T-helper 2 cell (primary cell): ENCODE measurements at places on chromosomes 5 and 9.

DNA sequence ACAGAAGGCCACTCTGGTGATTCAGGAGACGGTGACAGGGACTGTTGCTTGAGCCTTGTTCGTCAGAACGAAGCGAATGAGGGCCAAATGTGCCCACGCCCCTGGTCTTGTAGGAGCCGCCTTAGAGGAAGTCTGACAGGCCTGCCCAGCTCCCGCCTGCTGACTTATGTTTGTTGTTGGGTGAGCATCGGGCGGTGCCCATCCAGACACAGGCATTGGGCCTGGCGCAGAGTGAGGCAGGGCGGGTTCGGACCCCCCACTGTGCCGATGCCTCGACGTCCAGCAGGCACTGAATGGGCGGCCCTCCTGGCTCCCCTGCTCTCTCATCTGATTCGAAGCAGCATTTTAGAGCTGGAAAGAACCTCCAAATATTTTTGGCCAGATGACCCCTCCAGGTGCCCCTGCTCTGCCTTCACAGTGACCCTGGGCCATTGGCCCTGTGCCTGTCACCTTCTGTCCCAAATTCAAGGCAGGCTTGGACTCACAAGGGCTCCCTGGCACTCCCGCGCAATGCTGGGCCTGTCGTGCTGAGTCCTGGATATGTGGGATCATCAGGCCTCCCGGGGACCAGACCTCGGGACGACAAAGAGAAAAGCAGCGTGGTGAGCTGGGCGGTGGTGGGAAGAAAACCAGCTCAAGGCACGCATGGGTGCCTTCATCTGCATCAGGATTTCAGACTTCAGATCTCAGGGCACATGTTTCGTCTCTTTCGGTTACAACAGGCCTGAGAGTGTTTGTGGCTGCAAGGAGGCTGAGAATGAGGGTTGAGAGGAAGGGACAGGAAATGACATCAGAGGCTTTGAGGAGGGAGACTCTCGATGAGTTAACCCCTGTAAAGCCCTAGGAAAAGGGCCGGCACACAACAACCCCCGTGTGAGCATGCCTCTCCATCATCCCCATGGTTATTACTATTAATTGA, 37.1 kb upstream of the OLFM1 start:
- DNase-seq: no peak

DNA sequence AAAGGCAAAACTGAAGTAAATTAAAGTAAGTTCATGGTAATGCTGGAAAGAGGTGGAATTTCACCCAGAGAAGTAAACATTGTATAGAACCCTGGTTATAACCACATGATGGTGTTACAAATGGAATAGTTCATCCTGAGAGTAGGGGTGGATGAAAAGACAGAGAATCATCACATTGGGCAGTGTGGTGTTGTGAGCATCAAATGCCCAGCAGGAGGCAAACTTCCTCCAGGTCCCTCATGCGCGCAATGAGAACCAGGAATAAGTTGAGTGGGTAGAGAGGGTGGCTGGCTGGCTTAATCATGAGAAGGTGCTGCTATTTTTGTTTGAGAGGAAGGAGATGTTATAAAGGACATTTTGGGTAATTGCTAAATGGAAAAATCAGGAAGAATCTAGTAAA, 163.3 kb upstream of the HMHB1 start:
- peak; percentile 11 for DNase-seq

GRCh38 chr5:40618926-40619325, 60.8 kb upstream of the PTGER4 start:
- DNase-seq: no peak

DNA sequence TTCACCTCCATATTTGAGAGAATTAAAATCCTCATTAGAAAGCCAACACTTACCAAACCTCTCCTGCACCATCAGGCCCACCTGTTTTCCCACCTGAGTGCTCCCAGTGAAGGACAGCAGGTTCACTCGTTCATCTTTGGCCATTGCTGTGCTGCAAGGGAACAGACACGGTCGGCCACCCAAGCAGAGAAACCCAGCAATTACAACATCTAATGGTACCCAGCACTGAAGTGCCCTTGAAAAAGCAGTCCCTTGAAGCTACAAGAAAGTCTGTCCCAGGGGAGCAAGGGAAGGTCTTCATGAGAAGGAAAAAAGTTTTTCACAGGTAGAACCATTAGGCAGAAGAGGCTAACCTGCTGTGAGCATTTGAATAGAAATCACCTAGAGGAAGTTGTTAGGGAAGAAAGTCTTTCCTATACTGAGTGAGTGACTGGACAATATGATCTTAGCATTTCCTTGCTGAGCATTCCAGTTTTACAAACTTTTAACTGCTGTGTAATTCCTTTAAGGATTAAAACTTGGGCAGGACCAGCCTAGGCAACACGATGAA, 26.7 kb downstream of the ALDH7A1 start:
- no peak for DNase-seq

DNA sequence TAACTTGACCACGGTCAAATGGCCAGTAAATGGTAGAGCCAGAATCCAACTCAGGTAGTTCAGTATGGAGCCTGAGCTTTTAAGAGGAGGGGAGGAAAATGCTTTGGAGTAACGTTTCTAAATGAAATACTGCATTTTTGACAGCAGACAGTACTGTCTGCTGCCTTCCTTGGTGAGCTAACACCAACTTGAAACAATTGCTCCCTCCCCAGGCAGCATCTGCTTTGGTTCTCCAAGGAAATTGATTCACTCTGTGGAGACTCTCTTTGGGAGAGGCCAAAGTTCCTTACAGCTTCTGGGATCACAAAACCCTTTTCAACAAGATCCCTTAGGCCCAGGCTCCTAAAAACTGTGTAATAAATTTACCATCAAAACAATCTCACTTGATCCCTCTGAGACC, 75.2 kb upstream of the SSBP2 start:
- no peak for DNase-seq

DNA sequence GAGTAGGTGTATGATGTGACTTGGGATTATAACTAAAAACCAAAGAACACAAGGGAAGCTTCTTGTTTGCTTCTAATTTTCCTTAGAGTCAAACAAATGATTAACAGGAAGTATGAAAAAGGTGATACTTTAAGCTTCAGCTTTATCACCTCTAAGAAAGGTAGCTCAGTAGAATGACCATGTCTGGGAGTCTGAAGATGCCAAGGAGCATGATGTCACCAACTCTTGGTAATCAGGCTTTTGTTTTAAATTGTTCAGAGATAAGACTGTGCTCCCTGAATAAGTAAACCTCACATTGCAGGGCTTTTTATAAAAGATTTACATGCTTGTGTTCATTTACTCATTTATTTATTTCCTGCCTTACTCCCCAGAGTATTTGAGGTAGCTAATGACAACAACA, 169.9 kb downstream of the FER start:
- DNase-seq: no peak

- DNase-seq: no peak
Measured at GRCh38 chr9:90789862-90790261, 11.8 kb upstream of the SYK start.

- DNase-seq: no peak
Measured at GRCh38 chr5:115738830-115739229, 77.6 kb downstream of the CDO1 start.

GRCh38 chr9:113594484-113595299, 131.2 kb downstream of the RGS3 start:
- no peak for DNase-seq

DNA sequence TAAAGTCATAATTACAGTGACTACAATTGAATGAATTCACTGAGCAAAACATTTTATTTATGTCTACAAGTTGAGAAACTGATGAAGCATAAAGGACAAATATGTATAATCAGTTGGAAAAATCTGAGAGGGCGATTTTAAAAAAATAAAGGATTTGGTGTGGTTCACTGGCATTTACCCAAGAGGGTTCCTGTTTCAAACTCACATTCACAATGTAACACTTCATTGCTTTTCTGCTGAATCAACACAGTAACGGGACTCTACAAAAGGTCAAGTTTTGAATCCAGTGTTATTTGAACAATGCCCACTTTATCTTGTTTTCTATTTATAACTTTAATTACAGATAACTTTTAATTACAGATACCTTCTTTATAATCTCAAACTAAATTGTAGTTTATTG, 138.6 kb downstream of the NUDT12 start:
- DNase-seq: no peak

GRCh38 chr5:39193553-39194465, 25.6 kb downstream of the FYB1 start:
- no peak for DNase-seq

DNA sequence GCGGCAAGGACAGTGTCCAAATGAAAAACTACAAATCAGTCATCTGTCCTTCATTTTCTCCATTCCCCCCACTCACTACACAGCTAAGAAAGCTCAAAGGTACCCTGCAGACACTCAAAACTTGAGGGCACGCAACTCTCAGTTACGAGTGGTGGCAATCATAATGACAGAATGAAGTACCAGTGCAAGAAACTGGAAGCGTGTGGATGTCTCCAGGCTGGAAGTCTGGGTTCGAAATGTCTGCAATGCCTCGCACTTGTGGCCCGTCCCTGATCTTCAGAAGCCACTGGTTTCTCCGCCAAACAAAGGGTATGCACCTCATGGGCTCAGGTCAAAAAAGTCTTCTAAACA, 597 bp upstream of the CENPH start:
- DNase-seq: no peak

DNA sequence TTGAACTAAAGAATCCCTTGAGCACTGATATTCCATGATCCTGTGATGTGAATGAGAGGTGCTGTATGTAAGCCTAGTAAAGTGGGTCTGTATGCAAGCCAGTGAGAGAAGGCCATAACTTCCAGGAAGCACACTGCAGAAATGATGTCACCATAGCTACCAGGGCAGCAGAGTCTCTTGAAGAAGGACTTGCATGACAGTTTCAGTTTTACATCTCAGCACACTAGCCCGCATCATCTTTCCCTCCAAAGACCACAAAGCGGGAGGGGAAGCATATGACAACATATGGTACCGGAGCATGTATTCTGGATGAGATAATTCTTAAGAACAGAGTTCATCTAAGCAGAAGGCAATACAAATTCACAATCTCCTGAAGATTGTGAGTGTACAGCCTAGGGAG, 37.6 kb upstream of the MAST4 start:
- DNase-seq: no peak

DNA sequence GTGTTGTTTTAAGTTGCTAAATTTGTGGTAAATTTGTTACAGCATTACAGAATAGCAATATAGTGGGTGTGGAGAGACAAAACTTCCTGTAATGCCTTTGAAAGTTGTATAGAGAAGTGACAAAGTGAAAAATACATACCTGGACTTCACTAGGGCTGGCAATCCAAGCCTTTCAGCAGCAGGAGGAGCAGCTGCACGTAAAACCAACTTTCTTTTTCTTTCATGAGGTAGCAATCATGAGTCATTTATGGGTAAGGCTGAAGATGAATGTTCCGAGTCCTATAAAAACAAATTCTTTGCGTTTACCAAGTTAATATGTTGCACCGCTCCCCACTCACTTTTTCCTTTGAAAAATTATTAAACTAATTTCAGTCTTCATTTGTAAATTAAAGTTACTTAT, 1138.2 kb downstream of the TAF11L14 start:
- no peak for DNase-seq

- DNase-seq: no peak
Measured at GRCh38 chr9:136198605-136199083, 6.3 kb downstream of the LHX3 start.

- DNase-seq: no peak
Measured at GRCh38 chr9:2634153-2634552, 12.6 kb downstream of the VLDLR start.

DNA sequence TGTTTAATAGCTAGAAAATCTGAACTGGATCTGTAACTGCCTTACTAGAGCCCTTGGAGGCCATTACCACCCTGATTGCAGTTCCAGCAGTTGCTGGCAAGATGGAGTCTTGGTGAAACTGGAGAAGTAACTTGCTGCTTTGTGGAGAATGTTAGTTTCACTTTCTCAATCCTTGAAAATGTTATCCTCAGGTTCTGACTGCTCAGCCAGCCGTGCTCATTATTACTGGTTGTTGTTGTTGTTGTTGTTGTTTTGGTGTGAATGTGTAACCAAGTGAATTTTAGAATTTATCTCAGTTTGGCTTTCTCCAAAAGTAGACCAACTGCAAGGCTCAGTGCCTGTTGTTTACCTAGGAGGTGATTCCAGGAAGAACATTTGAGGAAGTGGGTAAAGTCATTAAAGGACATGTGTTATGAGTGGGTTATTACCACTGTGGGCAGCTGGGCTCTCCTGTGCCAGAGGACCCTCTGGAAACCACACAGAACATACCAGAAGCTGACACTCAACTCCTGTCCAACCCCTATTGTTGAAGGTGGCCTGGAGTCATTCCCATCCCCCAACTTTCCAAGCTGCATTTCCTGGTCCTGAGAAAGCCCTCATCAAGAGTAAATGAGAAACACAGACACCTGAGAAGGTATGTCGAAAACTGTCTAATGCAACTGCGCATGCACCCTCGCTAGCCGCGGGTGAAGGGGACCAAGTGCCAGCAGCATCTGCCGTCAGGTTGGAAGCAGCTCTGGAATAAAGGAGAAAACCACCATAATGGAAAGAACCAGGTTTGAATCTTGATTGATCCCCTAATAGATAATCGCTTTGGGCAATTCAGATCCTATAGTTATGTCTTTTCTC, 111.6 kb downstream of the CMYA5 start:
- no peak for DNase-seq

DNA sequence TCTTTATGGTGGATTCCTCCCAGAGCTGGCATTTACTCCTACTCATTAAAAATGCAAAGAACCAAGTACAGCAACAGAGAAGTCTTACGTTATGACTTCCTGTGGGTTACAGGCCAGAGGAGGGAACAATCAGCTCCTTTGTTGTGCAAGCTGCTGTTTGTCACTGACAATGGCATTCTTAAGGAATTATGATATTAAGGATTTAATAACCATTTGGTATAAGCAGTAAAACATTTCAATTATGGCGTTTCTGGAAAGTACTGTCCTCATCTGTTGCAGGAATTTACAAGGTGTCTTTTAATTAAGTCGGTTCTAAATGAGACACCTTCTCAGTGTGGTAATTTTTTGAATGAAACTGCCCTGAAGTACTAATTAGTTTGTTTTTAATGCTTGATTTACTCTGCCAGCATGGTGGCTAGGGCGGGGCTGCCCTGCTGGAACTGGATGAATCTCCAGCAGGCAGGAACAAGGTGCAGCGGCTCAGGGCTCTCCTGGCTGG, 49.1 kb upstream of the VDAC1 start:
- no peak for DNase-seq

DNA sequence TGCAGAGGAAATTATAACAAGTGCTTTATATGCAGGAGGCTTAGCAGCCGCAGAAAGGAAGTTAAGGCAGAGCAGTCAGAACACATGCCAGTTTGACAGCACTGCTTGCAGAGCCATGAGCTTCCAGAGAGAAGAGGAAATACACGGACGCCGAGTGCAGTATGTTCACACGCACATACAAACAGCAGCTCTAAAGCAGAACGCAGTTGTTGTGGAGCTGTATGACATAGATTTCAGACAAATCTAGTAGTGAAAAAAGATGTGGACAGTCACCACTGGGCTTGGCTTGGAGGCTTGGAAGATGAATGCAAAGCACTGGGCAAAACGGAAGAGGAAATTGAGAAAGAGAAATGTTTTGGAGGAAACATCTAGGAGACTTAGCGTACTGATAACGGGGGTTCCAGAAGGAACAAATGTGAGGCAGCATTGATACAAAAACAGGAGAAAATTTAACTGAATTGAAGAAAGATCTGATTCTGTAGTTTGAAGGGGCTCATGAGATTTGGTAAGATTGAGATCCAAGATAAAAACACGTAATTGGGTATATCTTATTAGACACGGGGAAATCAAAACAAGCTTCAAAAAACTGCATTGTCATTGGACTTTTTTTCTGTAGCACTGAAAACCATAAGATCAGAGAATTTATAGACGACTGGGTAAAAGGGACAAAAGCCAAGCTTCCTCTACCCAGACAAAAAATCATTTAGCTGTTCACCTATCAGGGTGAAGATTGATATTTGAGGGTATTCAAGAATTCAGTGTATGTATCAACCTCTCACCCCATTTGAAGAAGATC, 19.6 kb upstream of the ROPN1L start:
- DNase-seq: no peak
